ENCODE measurements at places on chromosomes 4 and X.

DNA sequence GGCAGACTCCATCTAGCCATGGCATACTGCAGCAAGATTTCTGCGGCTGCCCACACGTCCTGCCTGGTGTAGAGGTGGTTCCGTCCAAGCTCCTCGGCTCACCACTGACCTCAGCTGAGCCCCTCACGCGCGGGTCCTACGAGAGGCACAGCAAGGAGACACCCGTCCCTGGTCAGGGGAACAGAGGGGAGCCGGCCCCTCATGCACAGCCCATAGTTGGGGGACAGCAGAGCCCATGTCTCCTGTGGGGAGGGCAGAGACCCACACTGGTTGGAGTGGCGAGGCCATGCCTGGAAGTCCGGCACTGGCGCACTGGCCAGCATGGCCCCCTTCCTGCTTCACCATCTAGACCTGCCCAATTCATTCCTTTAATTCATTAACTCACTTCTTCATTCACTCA is 80.8 kb downstream of the HTRA3 start:
- no peak for DNase-seq

DNA sequence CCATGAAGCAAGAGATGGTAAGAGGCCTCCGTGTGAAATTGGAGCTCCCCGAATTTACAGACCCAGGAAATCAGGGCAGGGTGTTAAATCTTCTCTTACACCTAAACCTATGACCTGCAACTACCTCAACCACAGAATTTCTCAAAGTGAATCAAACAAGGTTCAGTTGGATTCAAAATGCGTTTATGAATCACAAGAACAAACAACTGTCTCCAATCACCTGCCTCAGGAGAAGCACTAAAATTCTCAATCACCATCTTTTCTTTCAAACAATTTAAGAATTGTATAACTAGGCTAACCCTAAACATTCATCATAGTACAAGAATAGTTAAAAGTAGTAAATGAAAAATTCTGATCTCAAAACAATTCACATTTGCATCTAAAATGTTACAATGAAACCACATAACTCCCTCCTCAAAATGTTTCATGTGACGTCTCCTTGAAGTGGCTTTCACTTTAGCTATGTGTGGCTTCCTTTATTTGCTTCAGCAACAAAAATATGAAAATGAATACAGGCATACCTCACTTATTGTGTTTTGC is 19.2 kb downstream of the PPP3CA start:
- DNase-seq, result no peak

DNA sequence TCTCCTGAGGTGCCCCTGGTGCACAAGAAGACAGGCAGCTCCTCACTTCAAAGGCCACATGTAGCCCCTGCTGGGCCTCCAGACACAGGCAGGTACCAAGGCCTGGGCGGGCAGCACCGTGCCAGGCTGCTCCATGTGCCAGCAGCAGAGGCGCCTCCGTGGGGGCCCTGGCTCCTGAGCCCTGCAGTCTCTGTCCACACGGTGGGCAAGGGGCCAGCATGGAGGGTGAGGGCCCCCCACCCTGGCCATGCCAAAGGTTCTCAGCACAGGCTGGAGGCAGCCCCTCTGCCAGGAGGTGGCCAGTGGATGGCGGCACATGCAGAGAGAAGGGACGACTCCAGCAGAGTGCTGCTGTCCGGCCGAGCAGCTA is 72.6 kb downstream of the FAM53A start:
- DNase-seq, result no peak

DNA sequence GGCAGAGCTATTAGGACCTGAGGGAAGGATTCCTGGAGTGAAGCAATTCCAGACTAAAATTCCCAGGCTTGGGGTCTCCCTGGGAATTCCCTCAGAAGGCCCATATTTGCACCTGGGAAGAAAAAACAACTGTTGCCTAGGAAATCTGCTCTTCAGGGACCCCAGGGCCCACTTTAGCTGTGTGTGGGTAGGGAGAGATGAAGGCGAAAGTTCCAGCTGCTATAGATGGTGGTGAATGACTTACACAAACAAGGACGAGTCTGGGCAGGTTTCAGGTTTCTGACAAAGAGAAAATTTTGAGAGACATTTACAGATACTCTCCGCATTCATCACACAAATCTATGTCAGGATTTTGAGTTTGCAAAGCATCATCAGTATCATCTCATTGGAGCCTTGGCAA is 126.1 kb downstream of the GPC3 start:
- no peak for DNase-seq

DNA sequence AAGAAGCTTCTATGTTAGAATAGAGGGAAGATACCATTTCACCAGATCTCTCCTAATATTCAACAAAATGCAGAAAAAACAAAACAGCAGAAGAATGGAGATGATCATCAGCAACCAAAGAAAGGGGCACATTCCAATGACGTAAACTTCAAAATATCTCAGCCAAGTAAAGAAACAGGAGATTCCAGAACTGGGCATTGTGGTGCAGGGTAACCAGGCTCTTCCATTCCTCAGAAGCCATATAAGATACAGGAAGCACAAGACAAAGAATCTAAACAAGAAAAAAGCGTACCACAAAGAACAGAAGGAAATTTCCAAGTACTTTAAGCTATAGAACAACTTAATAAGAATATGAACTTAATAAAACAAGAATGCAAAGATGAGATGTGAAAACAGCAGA is 6.9 kb upstream of the ARMCX4 start:
- DNase-seq, result no peak

Data from H4 (cell line).